ENCODE measurements at places on chromosomes 7 and 10.

- peak; percentile 13 for DNase-seq
Measured at GRCh38 chr7:28685242-28685643, 272.9 kb downstream of the TRIL start.

DNA sequence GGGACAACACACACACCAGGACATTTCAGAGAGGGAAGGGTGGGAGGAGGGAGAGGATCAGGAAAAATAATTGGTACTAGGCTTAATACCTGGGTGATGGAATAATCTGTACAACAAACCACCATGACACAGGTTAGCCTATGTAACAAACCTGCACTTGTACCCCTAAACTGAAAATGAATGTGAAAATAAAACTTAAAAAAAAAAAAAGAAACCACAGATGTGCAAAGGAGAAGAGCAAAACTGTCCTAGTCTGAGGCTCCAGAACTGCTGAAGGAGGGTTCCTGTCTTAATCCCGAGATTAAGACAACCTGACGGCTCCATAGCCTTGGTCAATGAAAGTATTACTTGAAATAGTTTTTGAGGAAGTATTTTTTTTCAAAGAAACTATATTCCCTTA is 423.0 kb downstream of the NEBL start:
- no peak for DNase-seq

GRCh38 chr10:3484306-3485056 is 300.5 kb downstream of the KLF6 start:
- peak; percentile 53 for DNase-seq

GRCh38 chr10:79070606-79071395 is 2.0 kb downstream of the ZMIZ1 start:
- no peak for DNase-seq

DNA sequence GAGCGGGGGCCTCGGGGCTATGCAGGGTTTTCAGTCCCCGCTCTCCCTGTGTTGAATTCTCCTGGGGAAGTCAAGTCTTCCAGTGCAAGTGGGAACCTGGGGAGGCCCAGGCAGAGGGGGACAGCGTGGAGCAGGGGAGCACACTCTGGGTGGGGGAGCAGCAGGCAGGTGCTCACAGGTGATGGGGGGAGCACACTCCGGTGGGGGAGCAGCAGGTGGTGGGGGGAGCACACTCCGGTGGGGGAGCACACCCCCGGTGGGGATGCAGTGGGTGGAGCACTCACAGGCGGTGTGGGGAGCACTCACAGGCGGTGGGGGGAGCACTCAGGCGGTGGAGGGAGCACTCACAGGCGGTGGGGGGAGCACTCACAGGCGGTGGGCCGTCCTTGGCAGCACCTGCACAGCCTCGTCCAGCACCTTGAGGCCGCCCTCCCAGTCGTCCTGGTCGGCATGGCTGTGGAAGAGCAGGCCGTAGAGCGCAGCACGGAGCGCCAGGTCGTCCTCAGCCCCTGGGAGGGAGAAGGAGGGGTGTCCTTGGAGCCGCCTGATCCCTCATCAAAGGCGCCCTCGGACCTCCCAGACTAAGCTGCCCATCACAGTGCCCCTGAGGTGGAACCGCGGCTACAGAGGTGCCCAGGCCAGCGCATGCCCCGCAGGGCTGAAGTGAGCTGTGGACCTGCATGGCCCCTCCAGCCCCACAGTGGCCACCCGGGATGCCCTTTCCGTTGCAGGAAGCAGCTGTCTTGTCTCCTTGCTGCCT is 56.7 kb downstream of the CFAP46 start:
- no peak for DNase-seq

DNA sequence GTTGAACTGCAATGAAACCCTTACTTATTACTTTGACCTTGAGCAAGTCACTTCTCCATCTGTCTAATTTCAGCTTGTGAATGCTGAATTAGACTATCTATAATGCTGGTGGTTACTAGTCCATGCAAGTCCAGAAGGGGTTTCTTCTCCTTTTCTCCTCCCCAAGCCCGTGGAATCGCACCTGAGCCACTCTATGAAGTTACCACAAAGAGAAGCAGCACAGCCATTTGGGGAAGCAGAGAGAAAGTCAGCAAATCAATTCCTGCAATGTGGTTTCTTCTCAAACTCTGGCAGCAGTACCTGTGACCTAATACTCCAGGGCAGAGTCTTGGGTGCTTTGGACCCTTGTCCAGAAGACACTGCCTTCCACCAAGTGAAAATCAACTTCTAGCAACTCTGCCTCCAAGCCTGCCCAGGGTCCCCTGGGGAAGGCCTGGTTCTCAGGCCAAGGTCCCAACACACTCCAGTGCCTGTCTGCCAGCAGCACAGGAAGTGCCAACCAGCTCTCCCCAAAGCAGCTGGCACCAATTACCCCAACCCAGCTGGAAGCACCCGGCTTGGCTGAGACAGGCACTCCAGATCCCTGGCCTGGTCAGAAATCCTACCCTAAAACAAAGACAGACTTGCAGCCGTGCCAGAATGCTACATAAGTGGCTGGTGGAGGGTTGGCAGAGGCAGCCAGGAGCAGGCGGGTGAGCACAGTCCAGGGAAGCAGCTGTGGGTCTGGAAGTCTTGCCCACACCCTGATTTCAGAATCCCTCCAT is 200.3 kb downstream of the LSM5 start:
- no peak for DNase-seq

GRCh38 chr10:14366760-14367159 is 36.0 kb upstream of the FRMD4A start:
- no peak for DNase-seq

GRCh38 chr7:36272211-36272566 is 117.5 kb upstream of the ANLN start:
- DNase-seq: no peak

GRCh38 chr7:2967705-2968104 is 76.0 kb downstream of the CARD11 start:
- no peak for DNase-seq

GRCh38 chr7:1249731-1250130 is 17.1 kb downstream of the UNCX start:
- DNase-seq: no peak

DNA sequence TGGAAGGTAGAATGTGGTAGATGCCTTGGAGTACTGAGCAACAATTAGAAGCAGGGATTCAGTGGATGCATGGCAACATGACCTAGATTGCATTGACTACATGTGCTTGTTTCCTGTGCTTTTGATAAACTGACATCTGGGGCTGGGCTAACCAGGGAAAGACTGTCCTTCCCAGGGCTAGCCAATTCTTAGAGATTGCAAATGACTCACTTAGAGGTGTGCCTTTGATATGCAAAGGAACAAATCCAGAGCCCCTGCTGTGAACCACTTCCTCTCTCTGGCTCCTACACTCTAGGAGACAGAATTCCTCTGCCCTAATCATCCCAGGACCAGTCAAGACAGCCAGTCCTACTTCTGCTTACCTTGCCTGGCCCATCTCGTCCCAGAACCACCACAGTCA is 651.5 kb downstream of the LRMDA start:
- DNase-seq: no peak

- DNase-seq: no peak
Measured at GRCh38 chr7:2143450-2143849, 89.3 kb downstream of the MAD1L1 start.

DNA sequence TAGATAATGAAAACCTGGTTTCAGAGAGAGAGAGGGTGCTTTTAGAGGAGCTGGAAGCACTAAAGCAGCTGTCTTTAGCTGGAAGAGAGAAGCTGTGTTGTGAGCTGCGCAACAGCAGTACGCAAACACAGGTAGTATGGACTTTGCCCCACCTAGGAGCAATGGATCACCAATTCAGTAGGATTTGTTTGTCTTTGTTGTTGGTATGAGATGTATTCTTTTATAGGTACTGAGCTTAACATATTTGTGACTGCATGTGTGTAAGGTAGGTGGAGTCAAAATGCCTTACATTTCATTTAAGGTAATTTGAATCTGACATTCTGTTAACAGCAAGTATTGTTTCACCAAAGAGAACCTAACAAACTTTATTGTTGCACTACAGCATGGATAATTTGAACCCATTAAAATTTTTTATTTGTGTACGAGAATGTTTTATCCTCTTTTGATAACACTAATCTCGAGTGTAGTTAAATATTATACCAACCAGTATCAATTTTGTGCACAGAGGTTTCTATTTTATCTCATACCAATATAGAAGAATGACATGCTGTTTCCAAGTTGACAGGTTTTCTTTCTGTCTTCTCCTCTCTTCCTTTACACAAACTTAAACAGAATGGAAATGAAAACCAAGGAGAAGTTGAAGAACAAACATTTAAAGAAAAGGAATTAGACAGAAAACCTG is 92.1 kb downstream of the CYP51A1 start:
- no peak for DNase-seq

Measured in GM13976 (cell line).